ENCODE measurements at places on chromosomes 1 and 21.
A peak's percentile ranks its signal among the peaks of the same experiment; 100 is the strongest.

DNA sequence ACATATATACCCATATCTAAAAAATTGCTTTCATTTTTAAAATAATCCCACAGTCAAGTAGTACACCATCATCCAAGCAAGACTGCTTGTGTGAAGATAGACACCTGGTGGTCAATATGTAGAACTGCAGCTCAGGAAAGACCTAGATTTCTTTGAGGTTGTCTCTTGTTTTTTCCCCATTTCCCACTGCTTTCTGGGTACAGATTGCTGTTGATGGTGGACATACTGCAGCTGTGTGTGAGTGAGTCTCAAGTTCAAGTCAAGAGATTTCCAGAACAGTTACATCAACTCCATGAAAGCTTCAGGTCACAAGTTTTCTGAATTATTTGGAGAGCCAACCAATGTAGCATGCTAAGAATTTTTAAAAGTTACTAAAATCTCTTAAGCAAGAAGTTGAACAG, 306.4 kb downstream of the DUSP10 start:
- DNase-seq: peak; percentile 66

- no peak for DNase-seq
These were observed 99.0 kb downstream of the ZZZ3 start for GRCh38 chr1:77583483-77583882.

- no peak for DNase-seq
These were observed 379.6 kb downstream of the TTLL7 start for GRCh38 chr1:83619170-83619896.

GRCh38 chr1:28437264-28437923, 67.9 kb downstream of the PHACTR4 start:
- no peak for DNase-seq
